ENCODE measurements at places on chromosomes 13 and 19.

DNA sequence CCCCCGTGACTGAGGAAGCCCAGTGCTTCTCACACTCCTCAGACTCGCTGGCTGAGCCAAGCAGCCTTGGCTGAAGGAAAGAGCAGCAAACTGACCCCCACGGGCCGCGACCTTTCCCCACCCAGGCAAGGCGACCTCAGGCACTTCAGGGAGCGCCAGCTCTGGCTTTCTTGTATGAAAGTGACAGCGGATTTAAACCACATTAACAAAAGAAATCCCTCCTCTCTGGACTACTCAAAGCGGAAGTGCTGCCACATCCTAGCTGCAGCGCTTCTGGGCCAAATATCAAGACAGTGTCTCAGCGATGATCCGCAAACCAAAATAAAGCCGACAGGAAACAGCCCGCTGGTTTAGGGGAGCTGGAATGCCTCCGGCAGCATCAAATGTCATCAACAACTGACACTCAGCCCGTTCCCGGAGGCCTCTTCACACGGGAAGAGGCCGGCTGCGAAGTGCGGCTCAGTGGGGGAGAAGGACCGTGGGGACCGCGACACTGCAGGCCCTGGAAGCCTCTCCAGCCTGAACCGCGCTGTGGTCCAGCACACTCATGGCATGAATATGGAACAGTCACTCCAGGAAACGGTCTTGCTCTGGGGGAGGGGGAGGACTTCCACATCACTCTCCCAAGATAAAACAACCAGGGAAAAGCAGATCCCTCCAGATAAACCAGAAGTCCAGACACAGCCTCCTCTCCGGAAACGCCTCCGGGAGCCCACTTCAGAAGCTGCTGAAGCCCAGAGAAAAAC is 1.4 kb downstream of the RASA3 start:
- peak; percentile 83 for DNase-seq

- DNase-seq: no peak
These were observed 24.9 kb downstream of the CCDC8 start for GRCh38 chr19:46388311-46389095.

GRCh38 chr19:33282036-33282671 is 20.2 kb downstream of the CEBPA start:
- DNase-seq: no peak

- no peak for DNase-seq
These were observed 12.1 kb downstream of the SLC5A5 start for GRCh38 chr19:17883627-17884410.

DNA sequence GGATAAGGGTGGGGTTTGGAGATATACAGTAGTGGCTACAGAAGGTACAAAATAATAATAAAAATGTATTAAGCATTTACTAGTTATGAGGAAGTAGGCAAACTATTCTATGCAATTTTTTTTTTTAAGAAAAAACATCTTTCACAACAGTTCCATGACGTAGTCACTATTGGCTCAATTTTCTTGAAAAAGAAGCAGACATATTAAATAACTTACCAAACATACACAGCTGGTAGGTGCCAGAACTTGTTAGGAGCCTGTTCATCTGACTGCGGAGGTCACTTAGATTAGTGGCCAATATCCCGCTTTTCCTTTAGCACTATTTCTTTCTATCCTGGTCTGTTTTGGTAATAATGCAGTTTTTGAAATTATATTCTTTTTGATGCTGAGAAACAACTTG is 593.5 kb downstream of the KCTD12 start:
- no peak for DNase-seq

GRCh38 chr19:39941615-39942365 is 7.4 kb upstream of the FCGBP start:
- no peak for DNase-seq

- no peak for DNase-seq
These were observed 1.1 kb downstream of the ZNF566 start for GRCh38 chr19:36488118-36488845.

GRCh38 chr13:110017379-110017778 is 231.0 kb upstream of the IRS2 start:
- peak; percentile 94 for DNase-seq

DNA sequence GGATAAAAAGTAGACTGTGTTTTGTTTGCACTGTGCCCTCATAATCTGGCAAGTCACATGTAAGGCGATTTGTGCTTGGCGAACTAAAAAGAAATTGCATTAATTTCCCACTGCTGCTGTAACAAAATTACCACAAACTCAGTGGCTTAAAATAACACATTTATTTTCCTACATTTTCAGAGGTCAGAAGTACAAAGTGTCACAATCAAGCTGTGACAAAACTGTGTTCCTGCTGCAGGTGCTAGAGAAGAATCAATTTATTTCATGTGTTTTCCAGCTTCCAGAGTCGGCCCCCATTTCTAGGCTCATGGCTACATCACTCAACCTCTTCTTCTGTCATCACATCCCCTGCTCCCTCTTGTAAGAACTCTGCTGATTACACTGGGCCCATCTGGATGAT is 158.6 kb upstream of the UFM1 start:
- no peak for DNase-seq

DNA sequence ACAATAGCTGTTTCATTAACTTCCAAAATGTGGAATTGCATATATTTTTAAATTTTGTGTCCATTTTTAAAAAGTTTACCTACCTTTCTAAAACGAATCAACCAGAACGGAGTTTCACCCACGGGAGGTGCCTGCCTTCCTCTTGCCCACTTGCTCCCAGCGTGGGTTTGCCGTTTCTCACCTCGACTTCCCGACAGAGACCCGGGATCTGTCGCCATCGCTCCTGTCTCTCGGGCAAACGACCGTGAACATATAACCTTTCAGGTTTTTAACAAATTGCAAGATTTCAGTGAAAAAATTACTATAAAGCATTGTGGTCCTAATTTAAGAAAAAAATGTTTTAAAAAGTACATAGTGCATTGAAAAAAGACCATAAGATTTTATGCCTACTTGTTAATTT is 4.2 kb downstream of the TMEM255B start:
- no peak for DNase-seq

DNA sequence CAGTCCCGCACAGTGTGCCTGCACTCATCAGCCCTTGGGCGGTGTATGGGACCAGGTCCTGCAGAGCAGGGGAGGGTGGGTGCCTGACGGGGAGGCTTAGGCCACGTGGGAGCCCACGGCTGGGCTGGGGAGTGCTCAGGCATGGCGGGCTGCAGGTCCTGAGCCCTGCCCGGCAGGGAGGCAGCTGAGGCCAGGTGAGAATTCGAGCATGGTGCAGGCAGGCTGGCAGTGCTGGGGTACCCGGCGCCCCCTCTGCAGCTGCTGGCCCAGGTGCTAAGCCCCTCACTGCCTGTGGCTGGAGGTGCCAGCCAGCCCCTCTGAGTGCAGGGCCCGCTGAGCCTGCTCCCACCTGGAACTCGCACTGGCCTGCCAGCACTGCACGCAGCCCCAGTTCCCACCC is 630.9 kb upstream of the PCDH20 start:
- DNase-seq: no peak

DNA sequence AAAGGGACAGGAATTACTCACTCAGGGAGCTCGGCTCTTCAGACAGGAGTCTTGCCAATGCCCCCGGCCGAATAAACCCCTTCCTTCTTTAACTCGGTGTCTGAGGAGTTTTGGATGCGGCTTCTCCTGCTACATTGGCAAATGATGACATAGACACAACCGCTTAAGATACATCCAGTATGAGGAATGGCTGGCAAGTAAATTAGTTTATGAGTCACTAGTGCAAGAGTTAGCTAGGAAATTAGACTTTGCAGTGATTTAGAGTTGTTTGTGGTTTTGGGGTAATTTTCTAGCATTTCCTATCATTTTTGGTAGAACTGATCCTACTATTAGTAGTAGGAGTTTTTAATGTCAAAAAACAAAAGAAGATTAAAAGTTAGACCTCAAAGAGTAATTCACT is 166.2 kb downstream of the SLITRK1 start:
- no peak for DNase-seq

GRCh38 chr19:10517361-10517759 is at the start of gene S1PR5:
S1PR5 (minus strand) TSS chr19:10517447; CDS start chr19:10515011, 2,436 bp downstream.
- no peak for DNase-seq

- DNase-seq: peak; percentile 87
These were observed 29.7 kb upstream of the ALOX5AP start for GRCh38 chr13:30705680-30706079.

- no peak for DNase-seq
These were observed 5.4 kb downstream of the RNU6-9 start for GRCh38 chr19:898663-899062.

GRCh38 chr19:6056801-6057650 is 53.3 kb downstream of the RFX2 start:
- DNase-seq: peak; percentile 11

- no peak for DNase-seq
These were observed 23.0 kb downstream of the NFIX start for GRCh38 chr19:13018035-13018914.

GRCh38 chr13:103328899-103329298 is 262.7 kb upstream of the SLC10A2 start:
- no peak for DNase-seq

DNA sequence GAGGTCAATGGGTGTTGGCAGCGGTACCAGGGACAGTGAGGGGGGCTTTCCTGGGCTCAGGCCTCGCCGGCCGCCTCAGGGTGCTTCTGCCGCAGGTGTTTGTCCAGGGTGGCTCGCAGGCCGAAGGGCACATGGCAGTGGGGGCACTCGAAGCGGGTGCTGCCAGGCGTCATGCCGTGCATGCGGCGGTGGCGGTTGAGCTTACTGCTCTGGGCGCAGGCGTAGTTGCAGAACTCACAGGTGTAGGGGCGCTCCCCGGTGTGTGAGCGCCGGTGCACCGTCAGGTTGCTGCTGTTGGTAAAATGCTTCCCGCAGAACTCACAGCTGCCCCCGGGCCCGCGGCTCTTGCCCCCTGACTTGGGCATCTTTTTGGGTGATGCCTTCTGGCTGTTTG is 4.7 kb downstream of the ZNF296 start:
- DNase-seq: no peak

GRCh38 chr19:48419158-48419920 is 25.9 kb downstream of the GRIN2D start:
- DNase-seq: peak; percentile 55

DNA sequence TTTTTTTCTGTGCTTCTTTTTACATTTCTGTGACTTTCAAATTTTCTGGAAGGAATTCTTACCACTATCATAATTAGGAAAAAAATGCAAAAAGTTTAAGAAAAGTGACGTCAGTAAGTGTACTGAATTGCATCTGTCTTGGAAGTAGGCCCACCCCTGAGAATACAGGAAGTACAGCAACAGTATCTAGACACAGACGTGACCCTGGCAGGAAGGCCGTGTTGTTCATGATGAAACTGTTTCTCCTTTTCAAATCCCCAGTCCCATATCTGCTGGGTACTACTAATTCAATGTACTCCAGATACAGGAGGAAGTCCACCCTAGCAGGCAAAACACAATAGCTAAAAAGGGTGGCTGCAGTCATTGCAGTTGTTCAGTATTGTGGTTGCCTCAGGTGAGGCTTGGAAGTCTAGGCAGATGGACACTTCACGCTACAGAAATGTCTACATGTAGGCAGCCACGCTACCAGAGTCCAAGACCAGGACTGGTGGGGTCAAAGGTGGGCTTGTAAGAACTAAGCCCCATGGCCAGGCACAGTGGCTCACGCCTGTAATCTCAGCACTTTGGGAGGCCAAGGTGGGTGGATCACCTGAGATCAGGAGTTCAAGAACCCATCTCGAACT is 49.6 kb upstream of the MED4 start:
- DNase-seq: no peak

DNA sequence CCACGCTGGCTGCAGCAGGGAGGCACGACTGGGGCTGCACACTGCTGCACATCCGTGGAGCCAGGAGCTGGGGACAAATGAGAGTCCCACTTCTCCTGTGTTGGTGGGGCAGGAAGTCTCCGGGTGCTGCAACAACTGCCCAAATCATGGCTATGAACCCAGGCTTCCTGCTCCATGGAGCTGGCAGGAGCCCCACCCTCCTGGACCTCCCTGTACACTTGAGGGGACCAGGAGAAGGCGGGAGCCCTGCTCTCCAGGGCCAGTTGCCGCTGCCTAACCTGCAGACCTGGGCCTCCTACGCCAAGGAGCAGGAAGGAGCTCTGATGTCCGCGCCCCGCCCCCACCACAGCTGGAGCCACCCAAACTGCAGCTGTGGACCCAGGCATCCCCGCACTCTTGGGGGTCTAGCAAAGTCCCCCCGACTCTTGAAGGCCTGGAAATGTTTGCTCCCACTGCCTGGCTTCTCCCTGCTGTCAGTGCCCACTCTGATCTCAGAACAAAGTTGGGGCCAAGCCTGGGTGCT is 752.1 kb upstream of the PCDH20 start:
- DNase-seq: no peak

All from SW480 (cell line).